ENCODE measurements at places on chromosomes 13 and 19.
A peak's percentile ranks its signal among the peaks of the same experiment; 100 is the strongest.

DNA sequence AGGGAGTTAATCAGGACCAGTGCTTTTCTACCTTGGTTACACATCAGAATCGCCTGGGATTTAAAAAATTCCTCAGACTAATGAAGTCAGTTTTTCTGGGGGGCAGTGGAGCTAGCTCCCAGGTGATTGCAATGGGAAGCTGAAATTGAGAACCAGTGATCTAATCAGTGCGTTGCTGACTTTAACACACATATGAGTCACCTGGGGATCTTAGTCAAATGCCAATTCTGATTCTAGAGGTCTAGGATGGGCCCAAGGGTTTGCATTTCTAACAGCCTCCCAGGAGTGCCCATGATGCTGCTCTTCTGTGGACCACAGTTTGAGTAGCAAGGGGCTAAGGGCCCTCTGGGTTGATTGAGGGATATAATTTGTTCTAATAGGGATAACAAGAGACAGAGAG is 54.5 kb downstream of the KL start:
- no peak for DNase-seq

GRCh38 chr13:80307401-80307987 is 33.4 kb downstream of the SPRY2 start:
- no peak for DNase-seq

- DNase-seq: no peak
Measured at GRCh38 chr13:51136276-51136980, 25.4 kb upstream of the C13orf42 start.

GRCh38 chr19:3507371-3508120 is 1.4 kb downstream of the FZR1 start:
- no peak for DNase-seq

DNA sequence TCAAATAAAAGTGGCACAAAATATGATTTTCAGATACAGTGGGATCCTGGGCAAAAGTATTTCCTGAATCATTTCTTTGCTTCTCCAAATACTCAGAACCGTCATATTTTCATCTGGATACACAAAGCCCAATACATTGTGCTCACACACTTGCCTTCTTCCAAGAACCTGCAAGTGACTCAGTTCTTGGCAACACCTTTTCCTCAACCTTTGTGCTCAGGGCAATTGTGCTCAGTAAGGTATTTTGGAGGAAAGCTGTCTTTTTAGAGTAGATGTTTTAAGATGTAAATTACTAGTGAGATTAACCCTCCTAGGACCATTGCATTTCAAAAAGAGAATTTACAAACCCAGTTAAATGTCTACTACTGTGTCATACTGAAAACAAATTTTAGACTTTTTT is 233.5 kb downstream of the EFNB2 start:
- no peak for DNase-seq

GRCh38 chr19:10577951-10578350 is 9.2 kb downstream of the AP1M2 start:
- DNase-seq: no peak

- DNase-seq: no peak
Measured at GRCh38 chr19:51697169-51697776, 4.1 kb downstream of the SPACA6 start.

GRCh38 chr19:16714702-16715287 is 4.9 kb upstream of the NWD1 start:
- peak; percentile 96 for DNase-seq

GRCh38 chr13:51844862-51845573 is at the start of gene TMEM272:
TMEM272 (minus strand) TSS chr13:51845177; CDS start chr13:51838530, 6,647 bp downstream.
- DNase-seq: peak; percentile 46

- DNase-seq: no peak
Measured at GRCh38 chr13:38883783-38884182, 106.8 kb downstream of the STOML3 start.

GRCh38 chr19:16564842-16565241 is 7.4 kb downstream of the SLC35E1 start:
- no peak for DNase-seq

GRCh38 chr13:97112446-97113152 is 109.5 kb upstream of the MBNL2 start:
- no peak for DNase-seq

- no peak for DNase-seq
Measured at GRCh38 chr13:50323440-50324065, 308.3 kb downstream of the KCNRG start.

- peak; percentile 82 for DNase-seq
Measured at GRCh38 chr19:19406878-19407632, 1.6 kb downstream of the GATAD2A start.

DNA sequence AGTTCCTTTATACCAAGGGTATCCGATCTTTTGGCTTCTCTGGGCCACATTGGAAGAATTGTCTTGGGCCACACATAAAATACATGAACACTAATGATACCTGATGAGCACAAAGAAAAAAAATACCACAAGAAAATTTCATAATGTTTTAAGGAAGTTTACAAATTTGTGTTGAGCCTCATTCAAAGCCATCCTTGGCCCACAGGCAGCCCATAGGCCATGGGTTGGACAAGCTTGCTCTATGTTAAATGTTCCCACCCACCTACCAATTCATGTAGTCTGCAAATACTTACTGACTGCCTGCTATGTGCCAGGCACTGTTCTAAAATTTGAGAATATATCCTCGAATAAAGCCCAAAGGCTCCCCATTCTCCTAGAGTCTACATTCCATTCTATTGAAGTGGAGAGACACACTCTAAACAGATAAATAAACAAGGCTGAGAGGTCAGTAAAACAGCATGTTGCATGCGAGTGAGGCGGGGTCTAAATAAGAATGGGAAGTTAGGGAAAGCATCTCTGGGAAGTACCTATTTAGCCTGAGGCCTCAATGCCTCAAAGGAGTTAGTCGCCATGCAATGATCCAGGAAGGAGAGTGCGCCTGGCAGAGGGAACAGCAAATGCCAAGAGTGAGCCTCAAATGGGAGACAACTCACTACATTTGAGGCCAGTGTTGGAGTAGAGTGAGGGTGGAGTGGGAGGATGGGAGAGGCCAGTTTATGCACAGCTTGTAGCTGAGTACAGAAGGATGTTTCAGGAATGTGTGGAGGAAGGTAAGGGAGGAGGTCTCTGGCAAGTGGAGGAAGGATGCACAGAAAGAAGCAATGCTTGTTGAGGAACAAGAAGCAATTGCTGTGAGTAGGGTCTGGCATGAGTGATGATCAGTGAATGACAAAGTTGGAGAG is 52.5 kb upstream of the CLDN10 start:
- no peak for DNase-seq

DNA sequence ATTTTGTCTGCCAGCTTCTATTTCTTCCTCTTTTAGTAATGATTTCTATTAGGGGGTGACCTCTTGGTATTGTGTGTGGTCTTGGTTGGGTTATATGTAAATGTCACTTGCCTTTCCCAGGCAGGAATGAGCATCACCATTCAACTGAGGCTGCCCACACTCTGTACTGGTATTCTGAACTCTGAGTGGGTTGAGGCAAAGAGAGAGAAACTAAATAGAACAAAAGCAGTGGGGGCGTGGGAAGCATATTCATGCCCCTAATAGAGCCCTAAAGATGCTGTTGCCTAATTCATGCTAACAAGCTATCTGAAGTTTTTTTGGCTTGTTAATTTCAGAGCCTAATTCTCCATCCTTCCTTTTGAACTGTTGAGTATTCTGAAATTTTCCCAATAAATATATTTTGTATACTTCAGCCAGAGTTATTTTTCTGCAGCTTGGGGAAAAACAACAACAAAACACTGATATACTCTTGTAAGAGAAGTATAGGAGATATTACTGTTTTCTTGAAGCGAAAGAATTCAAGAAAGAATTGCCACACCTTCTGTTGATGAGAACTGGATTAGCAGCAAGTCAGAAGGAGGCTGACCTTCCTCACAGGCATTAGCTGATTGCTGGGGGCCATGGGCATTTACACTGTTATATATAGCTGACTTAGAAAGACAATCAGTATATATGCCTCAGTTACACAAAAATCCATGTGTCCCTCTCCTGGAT is 315.8 kb upstream of the KLF12 start:
- no peak for DNase-seq
